GM03348 (cell line): ENCODE measurements at places on chromosomes 3 and 15.

- DNase-seq: no peak
Observed at GRCh38 chr3:110799271-110799670, 272.3 kb upstream of the NECTIN3 start.

DNA sequence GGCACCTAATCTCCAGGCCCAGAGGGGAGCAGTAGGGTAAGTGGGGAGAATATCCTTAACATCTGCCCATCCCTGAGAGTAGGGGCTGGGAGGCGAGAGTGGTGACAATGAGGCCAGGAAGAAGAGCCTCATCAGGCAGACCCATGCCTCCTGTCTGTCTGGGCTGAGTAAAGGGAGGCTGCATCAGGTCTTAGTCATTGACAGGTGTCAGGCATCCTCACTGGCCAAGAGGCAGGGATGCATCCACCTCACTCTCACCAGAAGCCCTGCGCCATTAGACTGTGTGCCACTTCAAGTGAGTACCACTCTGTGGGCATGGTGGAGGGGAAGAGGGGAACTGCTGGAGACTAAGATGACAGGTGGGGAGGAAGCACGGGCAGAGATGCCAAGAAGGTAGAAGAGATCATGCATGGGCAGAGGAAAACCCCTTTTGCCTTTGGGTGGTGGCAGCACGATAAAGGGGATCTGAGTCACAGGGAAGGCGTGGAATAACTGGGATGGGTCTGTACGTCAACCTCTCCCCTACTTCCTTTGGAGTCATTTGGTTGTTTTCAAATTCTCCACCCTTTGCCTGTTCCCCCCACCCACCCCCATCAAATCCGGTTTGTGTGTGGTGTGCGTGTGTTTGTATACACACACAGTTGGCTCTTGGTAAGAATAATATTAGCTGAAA is 14.1 kb downstream of the ANAPC13 start:
- no peak for DNase-seq

DNA sequence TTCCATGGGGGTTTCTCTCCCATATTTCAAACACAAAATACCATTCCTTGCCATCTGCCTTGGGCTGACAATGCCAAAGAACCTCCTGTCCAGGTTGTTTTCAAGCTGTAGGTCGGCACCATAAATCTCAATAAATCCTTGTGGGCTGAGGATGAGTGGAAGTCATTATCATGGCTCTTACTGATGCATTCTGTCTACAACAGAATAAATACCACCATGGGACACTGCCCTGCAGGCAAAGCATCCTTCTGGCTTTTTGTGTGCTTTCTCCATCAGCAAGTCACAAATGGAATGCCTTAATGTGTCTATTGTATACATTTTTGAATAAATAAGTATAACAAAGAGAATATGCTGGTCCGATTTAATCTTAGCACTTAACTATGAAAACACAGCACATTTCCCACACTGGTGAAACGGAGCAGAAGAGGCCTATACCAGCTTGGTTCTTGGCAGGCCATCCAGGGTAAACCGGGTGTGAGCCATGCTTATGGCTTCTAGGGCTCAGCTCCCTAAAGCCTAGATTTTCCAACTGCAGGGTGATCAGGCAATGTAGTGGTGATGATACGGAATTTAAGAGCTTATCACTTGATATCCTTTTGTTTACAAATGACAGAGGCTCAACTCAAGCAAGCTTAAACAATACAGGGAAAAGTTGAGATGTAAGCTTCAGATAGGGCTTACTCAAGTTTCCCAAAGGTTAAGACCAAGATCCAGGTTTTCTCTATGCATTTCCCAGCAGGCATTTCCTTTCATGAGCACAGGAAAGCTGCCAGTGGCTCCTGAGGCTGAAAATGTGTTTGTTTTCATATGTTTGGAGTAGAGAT is 133.2 kb upstream of the LRTM1 start:
- no peak for DNase-seq

- no peak for DNase-seq
Observed at GRCh38 chr3:105463620-105464019, 96.9 kb downstream of the ALCAM start.

GRCh38 chr3:48565591-48566400 is 2.2 kb upstream of the UCN2 start:
- peak; percentile 91 for DNase-seq

GRCh38 chr3:103295974-103296570 is 861.3 kb downstream of the ZPLD1 start:
- DNase-seq: peak; percentile 7

DNA sequence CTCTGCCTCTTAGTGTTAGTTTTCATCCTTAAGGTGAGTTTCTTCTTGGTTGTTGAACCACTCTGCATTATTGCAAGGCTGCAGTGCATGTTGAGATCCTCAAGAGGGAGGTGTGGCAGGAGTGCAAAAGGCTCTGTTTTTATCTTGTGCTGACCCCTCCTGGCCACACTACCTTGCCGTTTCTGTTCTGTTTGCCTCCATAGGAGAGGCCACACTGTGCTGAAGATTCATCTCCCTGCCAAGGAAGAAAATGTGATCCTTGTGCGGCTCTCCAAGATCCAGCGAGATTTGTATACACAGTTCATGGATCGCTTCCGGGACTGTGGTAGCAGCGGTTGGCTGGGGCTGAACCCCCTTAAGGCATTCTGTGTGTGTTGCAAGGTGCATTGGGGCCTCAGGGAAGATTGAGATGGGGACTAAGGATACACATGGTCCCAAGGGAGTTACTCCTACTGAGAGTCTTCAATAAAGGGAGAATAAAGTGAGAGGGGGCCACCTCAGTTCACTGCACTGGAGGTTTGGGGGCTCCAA is 33.0 kb upstream of the TEX264 start:
- DNase-seq: peak; percentile 58

DNA sequence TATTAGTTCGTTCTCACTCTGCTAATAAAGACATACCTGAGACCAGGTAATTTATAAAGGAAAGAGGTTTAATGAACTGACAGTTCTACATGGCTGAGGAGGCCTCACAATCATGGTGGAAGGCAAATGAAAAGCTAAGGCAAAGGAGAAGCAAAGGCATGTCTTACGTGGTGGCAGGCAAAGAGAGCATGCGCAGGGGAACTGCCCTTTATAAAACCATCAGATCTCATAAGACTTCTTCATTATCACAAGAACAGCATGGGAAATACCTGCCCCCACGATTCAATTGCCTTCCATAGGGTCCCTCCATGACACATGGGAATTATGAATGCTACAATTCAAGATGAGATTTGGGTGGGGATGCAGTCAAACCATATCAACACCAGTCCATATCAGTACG is 133.5 kb downstream of the ZNF621 start:
- DNase-seq: no peak

GRCh38 chr3:133944181-133944580 is 48.5 kb upstream of the RAB6B start:
- DNase-seq: no peak

- peak; percentile 71 for DNase-seq
Observed at GRCh38 chr3:16600780-16601536, 4.3 kb downstream of the DAZL start.

DNA sequence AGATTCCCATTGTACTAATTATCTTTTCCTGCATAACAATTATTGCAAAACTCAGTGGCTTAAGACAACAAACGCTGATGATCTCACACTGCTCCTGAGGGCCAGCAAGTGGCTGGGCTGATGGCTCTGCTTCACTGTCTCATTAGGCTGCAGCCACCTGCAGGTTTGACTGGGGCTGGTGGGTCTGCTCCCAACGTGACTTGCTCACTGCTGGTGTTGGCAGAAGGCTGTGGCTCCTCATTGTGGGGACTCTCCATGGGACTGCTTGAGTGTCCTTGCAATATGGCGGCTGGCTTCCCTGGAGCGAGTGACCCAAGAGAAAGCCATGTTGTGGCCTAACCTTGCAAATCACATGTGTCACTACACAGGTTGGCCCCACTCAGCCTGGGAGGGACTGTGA is 71.1 kb downstream of the PLXNA1 start:
- no peak for DNase-seq

DNA sequence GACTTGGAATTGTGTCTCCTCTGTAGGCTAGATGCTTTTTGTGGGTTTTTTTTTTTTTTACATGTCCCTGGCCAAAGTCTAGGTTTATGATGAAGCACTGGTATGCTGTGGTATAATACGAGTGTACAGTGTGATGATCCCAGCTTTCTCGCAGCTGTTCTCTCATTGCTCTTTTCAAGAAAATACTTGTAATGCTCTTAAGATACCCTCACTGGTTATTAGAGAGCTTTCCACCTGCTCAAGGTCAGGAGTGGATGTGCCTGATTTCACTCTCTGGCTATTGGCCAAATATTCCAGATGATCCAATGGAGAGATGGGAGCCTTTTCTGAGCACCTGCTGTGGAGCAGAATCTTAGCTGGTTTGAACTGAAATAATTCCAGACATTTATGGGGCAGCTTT is 215.1 kb downstream of the MYRIP start:
- no peak for DNase-seq

GRCh38 chr3:21751886-21752285 is 876 bp upstream of the ZNF385D start:
- DNase-seq: no peak

- DNase-seq: no peak
Observed at GRCh38 chr3:94615275-94616065, 552.6 kb downstream of the NSUN3 start.

DNA sequence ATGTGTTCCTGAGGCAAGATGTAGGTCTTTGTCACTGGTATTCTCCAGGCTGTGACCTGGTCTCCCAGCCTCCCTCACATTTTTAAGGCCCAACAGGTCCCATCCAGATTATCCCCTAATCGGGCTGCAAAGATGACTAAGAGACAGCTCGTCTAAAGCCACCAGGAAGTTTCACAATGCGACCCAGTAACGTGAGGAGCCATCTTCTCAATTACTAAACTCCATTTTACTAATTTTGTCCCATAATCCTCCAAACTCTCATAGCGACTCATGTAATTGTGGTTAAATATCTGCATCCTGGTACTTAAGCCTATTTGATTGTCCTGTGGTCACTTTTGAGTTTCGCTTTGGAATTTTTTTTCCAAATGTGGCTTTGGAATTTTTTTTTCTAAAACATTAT is 8.7 kb upstream of the PLA2G4F start:
- DNase-seq: no peak

DNA sequence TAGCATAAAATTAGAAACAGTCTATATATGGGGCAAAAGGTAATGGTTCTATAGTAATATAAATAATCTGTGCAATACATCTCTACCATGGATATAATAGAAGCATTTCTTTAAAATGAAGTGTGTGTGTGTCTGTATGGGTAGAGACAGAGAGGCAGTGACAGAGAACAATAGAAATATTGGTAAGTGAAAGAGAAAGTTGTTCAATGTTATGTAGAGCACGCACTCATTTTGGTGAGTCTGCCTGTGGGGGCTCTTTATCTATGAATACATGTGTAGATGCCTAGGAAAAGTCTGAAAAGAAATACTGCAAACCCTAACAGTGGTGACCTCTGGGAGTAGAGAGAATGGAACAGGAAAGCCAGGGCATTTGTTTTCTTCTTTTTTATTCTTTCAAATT is 182.6 kb downstream of the STAC start:
- DNase-seq: no peak
